ENCODE measurements at places on chromosomes 6 and 20.
A peak's percentile ranks its signal among the peaks of the same experiment; 100 is the strongest.

DNA sequence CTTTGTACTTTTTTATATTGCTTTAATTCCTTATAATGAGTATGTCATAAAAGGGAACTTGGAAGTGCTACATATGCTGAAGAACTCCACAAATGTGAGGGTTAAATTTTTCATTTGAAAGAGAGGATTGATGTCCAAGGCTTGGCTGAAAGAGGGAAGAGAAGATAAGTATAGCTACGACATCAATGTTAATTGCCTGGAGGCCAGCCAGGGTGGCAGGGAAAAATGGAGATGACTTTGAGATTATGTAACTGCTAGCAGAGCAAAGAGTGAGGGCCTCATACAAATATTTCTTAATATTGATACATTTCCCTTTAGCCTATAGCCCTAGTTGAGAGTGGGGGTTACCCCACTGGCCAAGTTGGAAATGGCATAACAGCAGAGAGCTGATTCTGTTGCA is 24.8 kb upstream of the RIMS4 start:
- no peak for DNase-seq

- no peak for DNase-seq
Measured at GRCh38 chr20:41347523-41348429, 7.2 kb downstream of the LPIN3 start.

DNA sequence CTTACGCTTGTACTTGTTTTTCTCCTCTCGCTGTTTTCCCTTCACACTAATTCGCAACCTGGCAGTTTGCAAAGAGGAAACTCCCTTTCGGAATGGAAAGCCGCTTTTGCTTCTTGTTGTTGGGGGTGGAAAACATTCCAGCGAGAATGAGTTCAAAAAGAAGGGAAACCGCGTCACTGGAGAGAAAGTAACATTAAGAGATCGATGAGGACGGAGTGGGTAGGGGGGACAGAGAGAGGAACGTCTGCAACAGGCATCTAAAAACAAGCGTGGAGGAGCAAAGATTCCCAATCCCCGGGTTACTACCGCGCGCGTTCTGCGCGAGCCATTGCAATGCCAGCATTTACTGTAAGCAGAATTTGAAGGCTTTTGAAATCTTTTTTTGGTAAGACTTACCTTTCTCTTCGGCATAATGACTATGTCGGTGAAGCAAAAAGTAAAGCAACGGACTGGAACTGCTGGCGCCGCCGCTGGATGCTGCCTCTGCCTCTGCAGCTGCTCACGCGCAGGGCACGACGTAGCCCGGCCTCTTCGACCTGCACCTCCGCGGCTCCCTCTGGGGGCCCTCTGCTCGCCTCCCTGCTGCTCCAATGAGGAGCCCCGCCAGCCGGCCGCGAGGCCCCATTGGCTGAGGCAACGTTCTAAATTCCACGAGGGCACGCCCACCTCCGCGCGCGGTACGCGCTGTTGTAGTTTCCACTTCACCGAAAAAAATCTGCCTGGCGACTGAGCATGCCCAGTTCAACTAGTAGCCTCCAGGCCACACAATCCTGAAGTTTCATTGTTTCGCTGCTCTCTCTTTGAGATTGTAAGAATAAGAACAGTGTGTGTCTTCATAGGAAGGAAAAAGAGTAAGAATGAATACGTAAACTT is at the start of gene HMGN3:
TSS of gene HMGN3 (minus strand) at position 533 of the 873 bp plus-strand sequence.
- peak; percentile 98 for DNase-seq

GRCh38 chr6:158040051-158040803 is 58.6 kb downstream of the SYNJ2 start:
- peak; percentile 88 for DNase-seq

GRCh38 chr6:152147269-152147668 is 339.8 kb downstream of the ESR1 start:
- no peak for DNase-seq

Measured in adipocyte (in vitro differentiated cells).